ENCODE measurements at places on chromosomes 2 and 18.

DNA sequence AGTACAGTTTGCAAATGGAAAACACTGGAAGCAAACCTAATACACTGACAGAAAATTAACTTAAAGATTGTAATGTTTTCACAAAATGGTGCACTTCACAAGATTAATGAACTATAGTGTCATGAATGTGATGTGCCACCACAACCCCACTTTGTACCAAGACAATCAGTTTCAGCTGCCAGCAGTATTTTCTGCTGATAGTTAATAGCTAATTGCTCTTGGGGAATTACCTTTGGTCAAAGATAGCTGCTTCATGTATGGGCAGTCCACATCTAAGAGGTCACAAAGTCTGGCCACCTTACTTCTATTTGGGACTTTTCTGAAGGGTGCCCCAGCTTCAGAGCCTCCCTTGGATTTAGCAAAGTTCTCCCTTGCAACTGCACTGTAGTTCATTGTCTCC lies 254.0 kb downstream of the CALCRL start:
- DNase-seq = no peak

GRCh38 chr2:170598067-170598395 lies 117.1 kb upstream of the SP5 start:
- no peak for DNase-seq

DNA sequence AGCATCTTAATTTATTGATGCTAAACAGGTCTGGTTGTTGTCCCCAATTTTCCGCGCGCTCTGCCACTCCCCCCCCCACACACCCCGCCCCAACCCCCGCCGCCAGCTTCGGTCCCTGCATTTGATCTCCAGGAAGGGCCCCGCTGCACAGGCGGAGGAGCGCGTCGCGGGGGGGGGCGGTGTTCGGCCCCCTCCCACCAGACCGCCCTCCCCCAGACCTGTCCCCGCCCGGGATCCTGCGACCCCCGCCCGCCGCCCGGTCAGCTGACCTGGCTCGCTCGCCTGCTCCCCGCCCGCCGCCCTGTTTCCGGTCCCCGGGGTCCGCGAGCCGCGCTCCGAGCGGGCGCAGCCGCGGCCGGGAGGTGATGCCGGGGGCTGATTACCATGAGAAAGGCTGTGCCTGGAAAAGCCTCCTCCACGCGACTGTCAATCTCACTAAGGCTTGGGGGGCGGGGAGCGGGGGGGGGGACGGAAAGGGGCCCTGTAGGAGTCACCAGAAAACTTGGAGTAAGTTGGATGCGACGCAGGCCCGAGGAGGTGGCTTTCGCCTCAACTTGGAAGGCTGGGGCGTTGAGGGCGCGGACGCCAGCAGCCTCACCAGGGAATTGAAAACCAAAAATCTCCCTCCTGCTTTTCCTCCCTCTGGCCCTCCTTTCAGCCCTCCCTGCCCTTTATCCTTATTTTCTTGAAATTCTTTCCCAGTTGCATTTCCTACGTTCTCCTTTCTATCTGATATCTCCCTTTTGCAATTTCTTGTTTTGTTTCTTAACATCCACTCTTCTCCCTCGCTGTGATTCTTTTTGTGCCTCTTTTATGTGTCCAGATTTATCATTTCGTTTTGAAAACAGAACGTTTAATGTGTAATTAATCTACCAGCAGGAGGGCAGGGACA lies 4.4 kb upstream of the ZEB2 start:
- DNase-seq = no peak

DNA sequence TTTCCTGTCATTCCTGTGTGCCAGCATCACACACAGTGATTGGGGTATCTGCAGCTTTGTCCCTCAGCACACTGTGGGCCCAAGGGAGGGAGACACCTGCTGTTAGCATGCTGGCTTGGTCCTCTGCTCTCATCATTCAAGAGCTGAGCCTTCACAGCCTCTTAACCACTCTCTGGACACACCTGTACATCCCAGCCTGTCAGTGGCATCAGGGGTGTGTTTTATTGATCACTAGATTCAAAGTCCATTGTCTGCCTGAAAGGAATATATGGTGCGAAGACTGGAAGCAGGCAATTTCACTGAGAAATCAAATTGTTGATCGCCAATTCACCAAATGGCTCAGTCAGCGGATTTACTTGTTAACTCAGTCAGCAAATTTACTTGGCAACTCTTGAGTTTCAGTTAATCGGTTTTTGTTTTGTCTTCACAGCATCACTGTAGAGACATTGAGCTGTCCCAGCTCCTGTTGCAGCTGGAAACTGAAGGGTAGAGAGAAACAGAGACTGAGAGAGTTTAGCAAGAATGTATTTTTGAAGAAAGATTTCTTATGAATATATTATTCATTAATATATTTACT lies 56.3 kb upstream of the TMEM200C start:
- DNase-seq = no peak

DNA sequence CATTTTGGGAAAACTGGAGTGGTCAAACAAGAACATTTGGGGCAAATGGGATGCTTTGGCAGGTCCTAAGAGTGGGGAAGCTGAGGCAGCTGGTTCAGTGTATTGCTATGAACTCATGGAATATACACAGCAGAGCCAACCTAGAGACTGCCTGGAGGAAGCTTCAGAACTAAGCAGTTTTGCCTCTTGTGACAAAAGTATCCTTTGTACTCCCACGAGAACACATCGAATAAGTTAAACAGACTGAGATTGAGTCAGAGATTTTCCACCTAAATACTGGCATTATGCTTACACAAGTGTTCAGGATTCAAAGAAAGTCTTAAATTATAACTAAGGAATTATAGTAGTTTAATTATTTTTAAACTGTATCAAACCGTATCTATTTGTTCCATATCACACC lies 5.2 kb upstream of the ARMC9 start:
- DNase-seq = no peak

DNA sequence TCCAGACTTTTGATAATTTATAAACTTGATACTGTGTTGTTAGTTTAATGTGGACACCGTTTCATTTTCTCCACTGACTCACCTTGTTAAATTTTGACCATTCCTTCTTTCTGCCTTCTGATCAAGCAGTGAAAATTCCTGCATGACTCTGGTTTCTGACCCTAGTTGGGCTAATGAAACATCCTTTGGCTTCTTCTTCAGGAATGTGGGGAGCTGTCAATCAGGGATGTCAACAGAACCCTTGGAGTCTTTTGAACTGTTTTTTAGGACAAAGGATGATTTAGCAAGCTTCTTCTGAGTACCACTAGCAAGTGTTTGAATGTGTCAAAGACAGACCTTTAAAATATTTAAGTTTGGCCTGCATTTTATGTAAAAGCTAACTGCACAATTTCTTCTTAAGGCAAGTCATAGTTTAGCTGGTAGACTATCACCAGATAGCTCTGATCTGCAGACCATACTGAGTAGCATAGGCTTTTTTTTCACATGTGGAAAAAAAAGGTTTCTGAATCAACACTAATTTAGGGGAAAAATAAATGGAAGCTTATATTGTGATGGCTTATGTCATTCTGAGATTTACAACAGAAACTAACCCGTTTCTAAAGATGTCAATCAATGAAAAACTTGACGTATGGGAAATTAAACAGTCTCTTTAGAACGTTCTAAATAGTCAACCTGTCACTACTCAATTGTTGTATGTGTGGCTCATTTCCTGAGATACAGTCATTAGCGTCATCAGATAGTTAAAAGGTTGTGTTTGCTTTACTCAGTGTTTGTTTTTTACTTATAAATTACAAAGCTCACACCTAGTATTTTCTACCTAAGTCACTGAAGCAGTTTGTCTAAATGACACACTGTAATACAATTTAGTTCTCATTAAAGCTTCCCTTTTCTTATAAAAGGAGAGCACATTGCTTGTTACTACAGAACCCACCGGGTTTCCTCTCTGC lies 311.4 kb downstream of the PTPRM start:
- DNase-seq = no peak

DNA sequence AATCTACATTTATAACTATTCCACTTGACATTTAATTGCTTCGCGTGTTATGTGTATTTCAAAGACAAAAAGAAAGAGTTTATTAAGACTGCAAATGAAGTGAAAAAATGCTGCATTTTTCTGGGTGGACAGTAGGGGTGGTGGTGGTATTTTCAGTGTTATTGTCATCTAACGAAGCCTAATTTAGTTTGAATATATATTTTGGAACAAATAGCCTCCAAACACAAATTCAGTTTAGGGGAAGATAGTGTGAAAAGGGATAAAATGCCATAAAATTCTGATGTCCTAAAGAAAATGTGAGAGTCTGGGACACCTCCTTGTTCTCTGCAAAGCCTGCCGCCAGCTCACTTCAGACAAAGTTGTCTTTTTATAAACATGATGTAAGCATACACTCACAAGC lies 425.1 kb downstream of the NRXN1 start:
- no peak for DNase-seq

DNA sequence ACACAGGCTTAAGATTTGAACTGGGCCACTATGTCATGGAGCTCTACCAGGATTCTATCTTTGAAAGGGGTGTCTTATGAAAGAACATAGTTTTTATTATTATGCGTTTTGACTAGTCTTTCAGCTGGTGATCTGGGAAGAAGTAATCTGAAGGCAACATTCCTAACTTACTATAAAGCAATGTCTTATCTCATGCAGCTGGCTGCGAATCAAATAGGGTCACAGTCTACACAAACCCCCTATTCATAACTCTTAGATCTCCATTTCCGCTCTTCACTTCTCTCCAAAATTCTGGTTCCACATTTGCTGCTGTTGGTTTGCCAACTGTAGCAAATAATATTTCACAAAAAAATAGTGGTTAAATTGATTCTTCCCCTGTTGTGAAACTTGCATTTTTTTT lies 813.3 kb downstream of the CNTNAP5 start:
- DNase-seq = no peak

- DNase-seq = no peak
Observed at GRCh38 chr2:158255257-158255656, 153.6 kb downstream of the UPP2 start.

- DNase-seq = peak; percentile 9
Observed at GRCh38 chr18:70931942-70932814, 643.3 kb downstream of the SOCS6 start.

DNA sequence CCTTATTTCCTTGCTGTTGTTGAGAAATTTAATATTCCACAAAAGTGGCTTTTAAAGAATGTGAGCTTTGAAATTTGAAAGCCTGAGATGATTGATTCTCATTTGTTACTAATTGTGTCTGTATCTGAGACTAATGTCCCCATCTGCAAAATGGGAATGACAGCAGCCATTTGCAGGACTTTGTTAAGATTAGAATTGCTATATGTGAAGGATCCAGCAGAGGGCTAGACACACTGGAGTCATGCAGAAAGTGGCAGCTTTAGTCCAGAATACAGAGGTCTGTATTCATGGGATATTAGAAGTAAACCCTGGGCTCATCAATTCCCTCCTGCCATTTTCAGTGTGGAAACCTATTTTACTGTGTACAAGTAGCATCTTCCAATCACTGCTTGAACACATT lies 296.5 kb upstream of the GYPC start:
- peak; percentile 22 for DNase-seq

GRCh38 chr2:44579837-44580230 lies 218.1 kb downstream of the CAMKMT start:
- DNase-seq = no peak

DNA sequence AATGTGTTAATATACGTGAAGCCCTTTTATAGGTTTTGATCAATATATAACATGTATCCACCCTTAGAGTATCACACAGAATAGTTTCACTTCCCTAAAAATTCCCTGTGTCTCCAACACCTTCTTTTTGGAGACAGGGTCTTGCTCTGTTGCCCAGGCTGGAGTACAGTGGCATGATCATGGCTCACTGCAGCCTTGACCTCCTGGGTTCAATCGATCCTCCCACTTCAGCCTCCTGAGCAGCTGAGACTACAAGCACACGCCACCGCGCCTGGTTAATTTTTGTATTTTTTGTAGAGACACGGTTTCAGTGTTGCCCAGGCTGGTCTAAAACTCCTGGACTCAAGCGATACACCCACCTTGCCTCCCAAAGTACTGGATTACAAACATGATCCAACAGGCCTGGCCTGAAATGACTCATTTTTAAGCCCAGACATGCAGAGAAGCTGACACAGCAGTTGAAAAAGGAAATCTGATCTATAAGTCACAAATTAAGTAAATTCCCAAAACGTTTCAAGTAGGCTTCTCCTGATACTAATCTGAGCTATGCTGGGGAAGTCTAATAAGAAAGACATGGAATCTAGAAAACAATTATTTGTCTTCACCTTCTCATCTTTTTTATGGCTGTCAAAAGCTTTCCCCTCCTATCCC lies 2.9 kb downstream of the DUSP11 start:
- no peak for DNase-seq

DNA sequence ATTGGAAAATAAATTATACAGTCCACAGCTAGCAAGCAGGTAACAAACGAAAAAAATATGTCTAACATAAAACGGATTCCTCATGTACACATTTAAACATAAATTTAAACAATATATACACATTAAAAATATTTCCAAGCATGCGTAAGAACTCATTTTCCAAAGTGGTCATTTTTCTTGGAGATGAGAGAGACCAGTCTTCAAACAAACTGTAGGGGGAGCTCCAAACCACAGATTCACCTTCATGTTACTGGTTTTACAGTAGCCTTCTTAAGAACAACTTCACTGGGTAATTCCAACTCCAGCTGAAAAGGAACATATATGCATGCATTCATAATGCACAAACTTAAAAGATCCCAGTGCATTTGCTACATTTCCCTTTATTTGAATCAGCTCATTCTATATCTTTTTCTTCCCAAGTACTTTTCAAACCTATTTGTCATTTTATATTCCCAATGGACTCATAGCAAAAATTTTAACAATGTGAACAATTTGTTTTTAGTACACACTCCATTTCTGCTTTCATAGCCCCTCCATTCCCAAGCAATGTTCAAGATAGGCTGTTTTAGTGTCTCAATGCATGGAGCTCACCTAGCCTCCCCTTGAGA lies 4.7 kb upstream of the STAMBP start:
- peak; percentile 86 for DNase-seq

GRCh38 chr2:215621381-215621780 lies 185.5 kb upstream of the FN1 start:
- no peak for DNase-seq

GRCh38 chr2:152730591-152731333 lies 12.3 kb downstream of the ARL6IP6 start:
- peak; percentile 35 for DNase-seq

DNA sequence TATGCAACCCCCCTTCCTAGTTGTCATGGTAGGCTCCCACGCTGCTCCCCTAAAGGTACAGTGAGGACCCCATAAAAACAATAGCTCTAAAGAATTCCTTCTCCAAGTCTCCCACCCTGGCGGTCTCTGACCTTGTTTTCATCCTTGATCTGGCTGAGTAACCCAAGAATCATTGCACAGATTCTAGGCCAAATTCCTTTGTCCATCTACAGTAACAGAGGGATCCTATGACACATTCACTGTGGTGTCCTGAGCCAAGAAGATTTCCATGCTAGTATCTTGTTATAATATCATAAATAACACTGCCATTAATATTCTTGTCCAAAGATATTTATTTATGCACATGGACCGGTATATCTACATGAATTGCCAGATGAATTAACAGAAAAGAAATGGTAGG lies 240.2 kb downstream of the CYP26B1 start:
- no peak for DNase-seq

DNA sequence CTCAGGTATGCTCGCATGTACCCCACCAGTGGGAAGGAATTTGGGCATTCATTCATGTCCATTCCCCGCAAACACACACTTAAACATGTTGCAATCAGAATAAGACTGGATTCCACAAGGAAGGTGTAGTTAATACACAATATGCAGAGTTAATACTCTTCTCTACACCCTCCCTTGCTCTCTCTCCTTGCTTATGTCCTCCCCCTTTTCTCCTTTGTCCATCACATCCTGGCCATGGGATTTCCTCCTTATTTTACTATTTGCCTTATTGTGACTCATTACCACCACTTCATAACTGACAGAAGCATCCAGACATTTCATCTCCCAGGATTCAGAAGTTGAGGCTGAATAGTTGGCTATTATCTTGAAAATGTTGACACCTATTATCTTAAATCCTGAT lies 473.8 kb upstream of the SPHKAP start:
- no peak for DNase-seq

GRCh38 chr2:120390381-120391055 lies 44.6 kb downstream of the INHBB start:
- no peak for DNase-seq

Data from GM12865 (cell line).